Caco-2 (cell line): ENCODE measurements at places on chromosomes 5 and 9.

- no peak for DNase-seq
Measured at GRCh38 chr5:52801329-52801728, 13.6 kb downstream of the ITGA1 start.

DNA sequence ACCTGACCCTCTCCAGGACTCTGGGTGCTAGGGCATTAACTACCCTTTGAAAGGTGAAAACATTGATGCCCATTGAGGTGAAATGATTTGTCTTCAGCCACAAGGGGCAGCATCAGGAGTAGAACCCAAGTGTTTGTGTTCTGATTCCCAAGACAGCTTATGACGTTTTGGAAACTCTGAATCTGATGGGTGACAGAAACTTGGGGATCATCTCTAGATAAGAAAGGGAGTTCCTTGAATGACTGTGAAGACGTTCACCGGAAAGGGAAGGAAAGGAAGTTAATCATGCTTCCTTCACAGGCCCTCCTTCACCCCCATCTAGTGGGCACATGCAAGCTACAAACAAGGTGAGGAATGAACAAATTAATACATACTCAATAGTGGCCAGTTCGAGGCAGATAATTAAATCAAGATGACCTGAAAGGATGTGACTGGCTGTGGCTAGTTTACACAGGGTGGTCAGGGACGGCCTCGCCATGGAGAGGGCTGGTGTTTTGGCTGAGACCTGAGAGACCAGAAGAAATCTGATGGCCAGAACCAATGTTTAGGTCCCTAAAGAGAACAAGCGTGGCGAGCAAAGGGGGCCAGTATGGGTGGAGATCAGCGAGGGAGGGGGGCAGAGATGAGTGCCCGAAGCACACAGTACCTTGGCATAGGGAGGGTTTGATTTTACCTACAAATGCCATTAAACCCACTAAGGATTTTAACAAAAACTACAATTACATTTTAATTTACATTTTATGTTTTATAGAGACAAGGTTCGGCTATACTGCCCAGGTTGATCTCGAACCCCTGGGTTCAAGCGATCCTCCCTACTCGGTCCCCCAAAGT is 937 bp upstream of the SLC26A2 start:
- DNase-seq: peak; percentile 47

DNA sequence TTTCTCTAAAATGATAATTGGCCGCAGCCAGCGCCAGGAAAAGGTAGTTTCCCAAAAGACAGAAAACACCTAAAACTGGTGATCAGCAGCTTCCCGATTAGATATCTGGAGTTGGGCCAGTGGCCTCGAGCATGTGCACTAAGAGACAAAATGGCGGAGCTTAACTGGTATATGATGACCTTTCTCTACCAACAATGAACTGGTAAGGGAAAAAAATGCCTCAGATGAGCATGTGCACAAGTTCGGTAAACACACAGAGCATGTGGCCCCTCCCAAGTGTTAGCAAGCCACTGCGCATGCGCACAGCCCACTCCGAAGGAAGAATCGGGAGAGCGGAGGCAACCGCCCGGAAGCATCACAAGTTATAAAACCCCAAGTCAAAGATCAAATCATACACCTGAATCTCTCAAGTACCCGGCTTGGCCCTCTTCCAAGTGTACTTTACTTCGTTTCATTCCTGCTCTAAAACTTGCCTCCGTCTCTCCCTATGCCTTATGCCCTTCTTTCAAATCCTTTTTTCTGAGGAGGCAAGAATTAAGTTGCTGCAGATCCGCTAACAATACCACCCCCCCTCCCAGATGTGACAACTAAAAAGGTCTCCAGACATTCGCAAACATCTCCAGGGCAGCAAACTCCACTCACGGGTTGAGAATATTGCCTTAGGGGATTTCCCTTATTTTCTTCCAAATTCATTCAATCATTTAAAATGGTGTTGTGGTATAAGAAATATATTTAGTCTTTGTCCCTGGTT is 15.0 kb upstream of the PTBP3 start:
- peak; percentile 81 for DNase-seq

DNA sequence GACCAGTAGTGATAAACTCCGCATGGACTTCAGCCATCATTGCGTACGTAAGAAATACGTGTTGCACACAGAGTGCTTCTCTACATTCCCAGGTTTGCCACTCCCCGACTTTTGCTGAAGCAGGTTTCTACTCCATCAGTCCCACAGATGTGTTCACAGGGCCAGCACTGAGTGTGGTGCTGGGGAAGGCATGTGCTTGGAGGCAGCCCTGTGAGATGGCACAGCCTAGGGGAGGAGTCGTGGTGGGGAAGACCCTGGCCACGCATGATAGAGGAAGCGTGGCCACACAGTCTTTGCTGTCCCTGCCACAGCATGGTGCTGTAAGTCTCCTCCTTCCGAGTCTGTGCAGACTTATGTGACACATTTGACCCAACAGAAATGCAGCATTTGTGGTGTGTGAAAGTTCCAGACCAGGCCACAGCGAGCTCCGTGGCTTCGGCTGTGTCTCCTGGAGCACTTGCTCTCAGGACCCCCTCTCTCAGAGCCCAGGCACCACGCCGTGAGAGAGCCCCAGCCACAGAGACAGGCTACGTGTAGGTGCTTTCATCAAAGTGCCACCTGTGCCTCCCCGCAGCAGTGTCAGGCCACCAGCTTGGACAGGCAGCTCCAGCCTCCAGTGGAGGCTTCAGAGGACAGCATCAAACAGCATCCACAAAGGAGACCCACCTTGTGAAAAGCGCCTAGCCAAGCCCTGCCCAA is 197.8 kb downstream of the AUH start:
- DNase-seq: no peak

DNA sequence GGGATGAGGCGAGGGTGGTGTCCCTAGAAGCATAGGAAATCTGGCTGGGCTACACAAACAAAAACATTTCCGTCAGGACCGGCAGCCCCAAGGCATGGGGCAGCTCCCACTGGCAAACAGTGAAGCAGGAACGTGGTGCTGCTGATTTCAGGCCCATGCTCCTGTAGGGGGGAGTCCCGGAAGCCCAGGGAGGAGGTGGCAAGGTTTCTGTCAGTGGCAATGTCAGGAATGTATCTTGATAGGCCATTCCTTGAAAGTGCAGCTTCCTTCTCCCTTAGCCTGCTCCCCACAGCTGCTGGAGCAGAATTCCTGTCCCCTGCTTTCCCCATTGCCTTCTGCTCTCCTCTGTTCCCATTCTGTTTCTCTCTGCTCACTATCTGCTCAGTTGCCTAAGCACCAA is 42.4 kb downstream of the MRRF start:
- DNase-seq: no peak

GRCh38 chr5:20340126-20340525 is 352.1 kb upstream of the CDH18 start:
- no peak for DNase-seq

DNA sequence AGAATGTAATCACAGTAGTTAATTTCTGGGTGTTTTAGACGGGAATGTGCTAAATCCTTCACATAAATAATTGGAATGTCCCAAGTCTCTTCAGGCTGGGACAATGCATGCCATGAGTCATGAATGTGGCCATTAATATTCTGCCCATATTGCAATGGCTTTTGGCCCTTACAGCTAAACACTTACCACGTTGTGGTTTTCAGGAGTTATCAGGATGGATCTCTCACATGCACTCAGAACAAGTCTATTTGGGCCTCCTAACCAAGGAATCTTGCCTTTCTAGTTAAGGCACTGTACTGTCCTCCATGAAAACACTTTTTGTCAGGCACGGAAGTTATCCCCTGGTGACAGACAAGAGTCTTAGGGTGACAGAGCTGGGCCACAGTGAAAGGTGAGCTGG is 32.7 kb downstream of the PKD2L2 start:
- no peak for DNase-seq

GRCh38 chr5:29061381-29061780 is 2023.0 kb upstream of the CDH9 start:
- no peak for DNase-seq

GRCh38 chr9:78919701-78920100 is 622.8 kb downstream of the PSAT1 start:
- DNase-seq: no peak

- DNase-seq: no peak
Measured at GRCh38 chr5:94670726-94671125, 52.3 kb downstream of the SLF1 start.

DNA sequence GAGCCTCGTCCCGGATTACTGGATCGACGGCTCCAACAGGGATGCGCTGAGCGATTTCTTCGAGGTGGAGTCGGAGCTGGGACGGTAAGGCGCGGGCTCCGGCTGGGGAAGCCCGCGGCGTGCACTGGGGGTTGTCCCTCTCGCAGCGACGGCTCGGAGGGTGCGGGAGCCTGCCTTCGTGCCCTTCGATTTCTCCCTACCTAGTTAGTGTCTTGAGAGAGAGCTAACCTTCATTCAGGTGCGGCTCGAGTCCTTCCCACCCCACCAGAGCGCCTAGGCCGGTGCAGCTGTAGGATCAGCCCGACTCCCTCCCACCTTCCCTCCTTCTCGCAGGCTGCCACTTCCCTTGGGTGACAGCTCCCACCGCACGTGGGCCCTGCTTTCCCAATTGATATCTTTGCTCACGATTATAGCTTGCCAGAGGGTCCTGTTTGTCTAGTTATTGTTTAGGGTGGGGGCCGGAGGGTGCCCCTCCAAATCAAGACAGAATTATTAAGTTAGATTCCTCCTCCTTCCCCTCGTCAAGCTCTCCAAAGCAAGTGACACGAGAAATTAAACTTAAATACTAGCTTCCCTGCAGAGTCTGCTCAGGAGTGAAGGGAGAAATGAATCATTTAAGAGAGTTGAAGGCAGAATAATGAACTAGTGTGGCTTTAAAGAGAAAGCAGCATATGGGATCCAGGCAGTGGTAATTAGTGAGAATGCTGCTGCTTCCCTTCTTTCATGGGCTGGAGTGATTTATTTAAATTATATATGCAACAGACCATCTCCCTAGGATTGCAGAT is 569 bp downstream of the CAMK4 start:
- DNase-seq: no peak
